ENCODE measurements at places on chromosomes 3 and 15. TPM values are rescaled to one million over a fixed set of nuclear protein-coding genes. Genes with fewer than 3 reads are reported as not detected.

Gene SEMA6D
- total RNA-seq = not detected

Gene PLSCR4
- not detected for total RNA-seq

Gene TNK2
- total RNA-seq = 41.9 TPM

- no peaks in the 10 kb centered on the region for H3K36me3 ChIP-seq
- no peak for DNase-seq
- H3K4me3 ChIP-seq = no peak overlapping the region
- H3K4me1 ChIP-seq = peaks cover 23% of the 10 kb centered on the region
- H3K27ac ChIP-seq = no peak overlapping the region
- no peaks in the 10 kb centered on the region for H3K27me3 ChIP-seq
These were observed 63.4 kb downstream of the TPRG1 start for GRCh38 chr3:189235214-189235613.

- H3K4me1 ChIP-seq = peaks cover 2% of the 10 kb centered on the region
- no peak overlapping the region for H3K4me3 ChIP-seq
- no peaks in the 10 kb centered on the region for H3K36me3 ChIP-seq
- H3K27ac ChIP-seq = no peak overlapping the region
- peaks cover 14% of the 10 kb centered on the region for H3K27me3 ChIP-seq
- DNase-seq = no peak
These were observed 319.8 kb upstream of the LRRFIP2 start for GRCh38 chr3:37494216-37494615.

Gene CEP70
- total RNA-seq = 14.8 TPM

- no peak for DNase-seq
- H3K4me1 ChIP-seq = no peaks in the 10 kb centered on the region
- no peaks in the 10 kb centered on the region for H3K27me3 ChIP-seq
- no peak overlapping the region for H3K27ac ChIP-seq
These were observed 56.4 kb downstream of the NEDD4 start for GRCh38 chr15:55937040-55937439.

DNA sequence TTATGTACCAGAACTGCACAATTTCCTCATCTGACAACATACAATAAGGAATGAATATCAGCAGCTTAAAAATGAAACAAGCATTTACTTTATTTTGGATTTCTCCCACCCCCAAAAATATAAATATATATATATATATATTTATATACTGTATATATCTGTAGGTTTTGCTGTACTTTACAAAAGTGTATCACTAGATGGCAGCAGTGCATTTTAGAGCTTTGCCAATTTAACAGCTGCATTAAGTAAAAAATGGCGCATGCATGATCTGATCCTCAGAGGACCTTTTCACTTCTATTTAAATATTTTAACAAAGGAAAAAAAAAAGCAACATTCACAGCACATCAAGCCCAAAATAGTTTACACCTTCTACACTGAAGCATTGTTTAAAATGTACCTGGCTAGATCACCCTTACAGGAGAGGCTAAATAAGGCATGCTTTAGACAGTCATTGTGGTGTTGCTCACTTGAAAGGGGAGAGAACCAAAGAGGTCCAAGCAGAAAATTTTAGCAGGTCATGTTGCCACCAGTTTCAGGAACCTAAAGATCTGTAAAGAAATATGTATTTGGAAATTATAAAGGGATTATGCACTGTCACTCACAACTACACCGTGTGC is 72.6 kb downstream of the NPTN start:
- H3K4me3 ChIP-seq = no peak overlapping the region
- no peaks in the 10 kb centered on the region for H3K27me3 ChIP-seq
- H3K4me1 ChIP-seq = peaks cover 5% of the 10 kb centered on the region
- DNase-seq = peak; percentile 26

DNA sequence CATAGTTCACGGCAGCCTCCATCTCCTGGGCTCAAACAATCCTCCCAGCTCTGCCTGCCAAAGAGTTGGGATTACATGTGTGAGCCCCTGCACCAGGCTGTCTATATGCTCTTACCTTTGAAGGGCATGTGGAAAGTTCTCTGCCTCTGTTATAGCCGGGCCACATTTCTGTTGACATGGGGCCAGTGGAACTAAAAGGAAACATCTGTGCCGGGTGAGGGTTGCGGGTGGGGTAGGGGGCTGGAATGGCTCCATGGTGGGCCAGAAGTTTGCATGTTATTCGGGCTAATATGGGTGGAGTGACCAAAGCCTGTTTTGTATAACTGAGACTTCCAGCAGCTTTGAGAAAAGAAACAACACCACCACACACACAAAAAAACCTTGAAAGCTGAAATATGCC is 8.3 kb upstream of the CLEC3B start:
- H3K36me3 ChIP-seq = peaks cover 7% of the 10 kb centered on the region
- no peak overlapping the region for H3K4me3 ChIP-seq
- no peak for DNase-seq
- no peaks in the 10 kb centered on the region for H3K27me3 ChIP-seq
- H3K27ac ChIP-seq = no peak overlapping the region
- H3K4me1 ChIP-seq = peaks cover 13% of the 10 kb centered on the region

Gene UROC1
- total RNA-seq = not detected

- no peak overlapping the region for H3K27ac ChIP-seq
- H3K27me3 ChIP-seq = no peaks in the 10 kb centered on the region
These were observed 879.9 kb downstream of the TUSC7 start for GRCh38 chr3:117589454-117589853.

DNA sequence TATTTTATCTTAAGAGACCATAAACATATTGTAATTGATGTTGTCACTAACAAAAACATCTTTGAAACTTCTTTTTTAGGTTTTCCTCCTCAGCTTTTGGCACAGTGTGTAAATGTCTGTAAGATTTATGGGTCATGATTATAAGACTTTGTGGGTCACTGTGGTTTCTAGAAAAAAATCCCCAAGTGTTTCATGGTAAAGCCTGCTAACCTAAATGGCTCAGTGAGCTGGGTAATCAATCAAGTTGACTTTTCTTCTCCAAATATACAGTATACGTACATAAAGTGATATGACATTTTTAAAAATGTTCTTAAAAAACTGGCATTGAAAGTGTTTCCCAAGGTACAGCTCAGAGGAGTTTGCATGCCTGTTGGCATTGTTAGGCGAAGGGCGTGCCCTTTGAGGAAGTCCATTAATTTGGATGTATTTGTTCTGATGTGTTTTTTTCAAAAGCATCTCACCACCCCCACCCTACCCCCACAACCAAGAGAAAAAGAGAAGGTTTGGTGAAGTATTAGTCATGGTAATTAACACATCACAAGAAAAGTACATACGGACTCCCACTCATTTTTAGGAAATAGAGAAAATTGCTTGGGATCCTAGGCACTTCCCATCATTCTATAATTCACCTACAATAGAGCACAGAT is 385.4 kb upstream of the LRRC3B start:
- H3K4me3 ChIP-seq = no peak overlapping the region
- H3K36me3 ChIP-seq = no peaks in the 10 kb centered on the region
- no peak for DNase-seq
- no peaks in the 10 kb centered on the region for H3K27me3 ChIP-seq
- no peaks in the 10 kb centered on the region for H3K4me1 ChIP-seq

All from activated CD8-positive, alpha-beta T cell treated with anti-CD3 and anti-CD28 coated beads for 36 hours (primary cell).